ENCODE measurements at places on chromosomes 1 and 21.
A peak's percentile ranks its signal among the peaks of the same experiment; 100 is the strongest.

GRCh38 chr1:84348759-84349158 is 47.3 kb downstream of the SAMD13 start:
- no peak for DNase-seq

GRCh38 chr1:25150985-25151495 is 81.3 kb downstream of the SYF2 start:
- no peak for DNase-seq

DNA sequence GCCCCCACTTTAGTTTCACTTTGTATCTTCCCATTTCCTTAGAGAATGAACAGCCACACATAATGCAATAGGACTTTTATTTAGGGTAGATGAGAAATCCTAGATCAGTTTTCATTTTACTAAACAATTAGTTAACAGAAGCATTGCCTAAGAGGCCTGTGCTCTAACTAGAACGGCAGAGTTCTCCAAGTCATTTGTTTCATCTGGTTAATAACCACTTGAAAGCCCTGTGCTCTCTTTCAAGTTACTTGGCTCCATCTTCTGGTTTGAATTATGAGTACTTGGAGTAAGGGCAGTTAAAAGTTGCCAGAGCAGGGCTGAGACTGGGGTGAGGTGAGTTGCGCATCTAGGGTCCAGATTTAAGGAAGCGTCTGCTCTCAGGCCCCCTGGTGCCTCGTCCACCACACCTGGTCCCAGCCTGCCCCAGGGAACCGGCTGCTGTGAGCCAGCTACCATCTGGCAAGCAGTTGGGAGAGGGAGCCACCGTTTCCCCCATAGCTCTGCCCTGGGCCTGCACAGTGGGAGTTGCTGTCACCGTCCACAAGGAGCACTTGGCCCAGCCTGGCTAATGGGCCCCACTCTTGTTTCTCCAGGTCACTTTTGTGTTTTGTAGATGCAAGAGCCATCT is 18.1 kb upstream of the SLC44A3 start:
- peak; percentile 74 for DNase-seq

GRCh38 chr1:1406101-1406820 is 832 bp downstream of the MRPL20 start:
- peak; percentile 51 for DNase-seq

DNA sequence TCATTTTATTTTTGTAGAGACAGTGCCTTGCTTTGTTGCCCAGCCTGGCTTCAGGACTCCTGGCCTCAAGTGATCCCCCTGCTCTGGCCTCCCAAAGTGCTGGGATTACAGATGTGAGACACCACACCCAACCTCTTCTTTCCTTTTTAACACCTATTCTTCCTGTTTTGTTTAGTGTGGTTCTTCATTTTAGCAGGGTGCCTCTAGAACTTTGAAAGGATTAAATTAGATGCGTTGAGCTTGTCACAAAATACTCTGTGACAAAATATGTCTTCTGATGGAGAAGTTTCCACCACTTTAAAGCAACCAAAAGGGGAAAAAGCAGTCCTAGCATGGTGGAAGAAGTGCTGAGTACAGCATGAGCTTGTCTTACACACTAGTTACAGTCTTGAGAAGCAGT is 42.0 kb downstream of the CDC14A start:
- DNase-seq: no peak
